ENCODE measurements at places on chromosomes 3 and 15.

GRCh38 chr15:66701422-66702034, 508 bp upstream of the SMAD6 start:
- no peak for DNase-seq

DNA sequence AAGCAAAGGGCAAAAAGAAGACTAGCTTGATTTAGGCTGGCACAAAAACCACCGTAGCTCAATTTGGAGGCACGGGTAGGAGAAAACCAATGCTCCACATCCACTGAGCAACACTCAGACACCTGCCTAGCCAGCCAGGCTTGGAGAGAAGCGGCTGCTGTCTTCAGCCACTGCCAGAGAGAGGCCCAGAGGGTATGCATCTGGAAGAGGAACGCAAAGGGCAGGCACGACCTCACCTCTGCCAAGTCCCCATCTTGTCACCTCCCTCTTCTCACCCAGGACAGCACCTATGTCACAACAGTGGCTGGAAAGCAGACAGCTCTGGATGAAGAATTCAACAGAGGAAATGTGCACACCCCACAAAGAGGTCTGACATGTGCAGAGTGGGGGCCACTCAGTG, 93.5 kb downstream of the ADAMTS17 start:
- no peak for DNase-seq

DNA sequence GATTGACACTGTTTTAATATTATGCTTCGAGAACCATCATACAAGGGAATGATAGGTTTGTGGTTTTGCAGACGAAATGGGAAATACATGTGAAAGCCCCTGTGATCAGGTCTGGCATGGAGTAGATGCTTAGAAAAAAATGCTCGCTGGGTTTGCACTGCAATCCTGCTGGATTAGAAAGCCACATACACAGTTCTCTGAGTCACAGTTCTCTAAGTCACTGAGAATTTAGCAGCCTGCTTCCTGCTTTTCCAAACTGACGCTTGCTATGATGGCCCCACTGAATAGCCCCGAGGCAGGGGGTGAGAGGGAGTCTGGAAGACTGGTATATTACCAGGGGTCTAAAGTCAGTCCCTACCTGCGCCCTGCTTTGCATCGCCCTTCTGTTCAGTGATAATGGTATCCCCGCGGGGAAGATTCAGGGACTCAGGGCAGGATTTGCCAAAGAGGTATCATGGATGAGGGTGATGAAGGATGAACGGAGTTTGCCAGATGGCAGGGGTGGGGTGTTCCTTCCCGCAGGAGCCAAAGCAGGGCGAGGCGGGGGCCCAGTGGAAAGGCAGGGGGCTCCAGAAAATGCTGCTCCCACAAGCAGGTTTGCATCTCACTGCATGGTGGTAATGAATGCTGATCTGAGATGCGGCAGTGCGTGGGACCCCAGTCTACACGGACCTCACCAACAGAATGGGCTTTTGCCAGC, 82.3 kb downstream of the IQSEC1 start:
- DNase-seq, result no peak

DNA sequence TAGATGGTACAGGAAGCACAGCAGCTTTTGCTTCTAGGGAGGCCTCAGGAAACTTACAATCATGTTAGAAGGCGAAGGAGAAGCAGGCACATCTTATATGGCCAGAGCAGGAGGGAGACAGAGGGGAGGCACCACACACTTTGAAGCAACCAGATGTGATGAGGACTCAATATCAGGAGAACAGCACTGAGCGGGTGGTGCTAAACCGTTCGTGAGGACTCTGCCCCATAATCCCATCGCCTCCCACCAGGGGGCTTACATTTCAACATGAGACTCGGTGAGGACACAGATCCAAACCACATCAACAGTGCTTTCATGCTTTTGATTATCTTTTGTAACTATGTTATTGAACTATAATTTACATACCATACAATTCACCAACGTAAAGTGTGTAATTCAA, 7.6 kb upstream of the TMEM44 start:
- DNase-seq, result no peak

DNA sequence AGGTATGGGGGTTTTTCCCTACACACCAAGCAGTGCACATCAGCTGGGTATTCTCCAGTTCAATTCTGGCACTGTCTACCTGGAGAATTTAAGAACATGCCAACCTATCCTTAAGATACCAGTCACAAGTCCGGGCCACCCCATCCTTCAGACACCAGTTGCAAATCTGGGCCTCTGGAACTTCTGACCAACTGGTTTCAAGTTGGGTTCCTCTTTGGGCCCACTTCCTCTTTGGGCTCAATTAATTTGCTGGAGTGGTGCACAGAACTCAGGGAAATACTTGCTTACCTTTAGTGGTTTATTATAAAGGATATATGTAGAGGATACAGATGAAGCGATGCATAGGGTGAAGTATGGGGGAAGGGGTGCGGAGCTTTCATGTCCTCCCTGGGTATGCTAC, 25.3 kb downstream of the GLCE start:
- DNase-seq, result no peak

- no peak for DNase-seq
Observed at GRCh38 chr3:70488816-70489215, 176.4 kb upstream of the MDFIC2 start.

GRCh38 chr3:195856410-195857084, 44.8 kb upstream of the MUC4 start:
- DNase-seq, result no peak

GRCh38 chr3:59549962-59550361, 500.1 kb upstream of the CFAP20DC start:
- no peak for DNase-seq

DNA sequence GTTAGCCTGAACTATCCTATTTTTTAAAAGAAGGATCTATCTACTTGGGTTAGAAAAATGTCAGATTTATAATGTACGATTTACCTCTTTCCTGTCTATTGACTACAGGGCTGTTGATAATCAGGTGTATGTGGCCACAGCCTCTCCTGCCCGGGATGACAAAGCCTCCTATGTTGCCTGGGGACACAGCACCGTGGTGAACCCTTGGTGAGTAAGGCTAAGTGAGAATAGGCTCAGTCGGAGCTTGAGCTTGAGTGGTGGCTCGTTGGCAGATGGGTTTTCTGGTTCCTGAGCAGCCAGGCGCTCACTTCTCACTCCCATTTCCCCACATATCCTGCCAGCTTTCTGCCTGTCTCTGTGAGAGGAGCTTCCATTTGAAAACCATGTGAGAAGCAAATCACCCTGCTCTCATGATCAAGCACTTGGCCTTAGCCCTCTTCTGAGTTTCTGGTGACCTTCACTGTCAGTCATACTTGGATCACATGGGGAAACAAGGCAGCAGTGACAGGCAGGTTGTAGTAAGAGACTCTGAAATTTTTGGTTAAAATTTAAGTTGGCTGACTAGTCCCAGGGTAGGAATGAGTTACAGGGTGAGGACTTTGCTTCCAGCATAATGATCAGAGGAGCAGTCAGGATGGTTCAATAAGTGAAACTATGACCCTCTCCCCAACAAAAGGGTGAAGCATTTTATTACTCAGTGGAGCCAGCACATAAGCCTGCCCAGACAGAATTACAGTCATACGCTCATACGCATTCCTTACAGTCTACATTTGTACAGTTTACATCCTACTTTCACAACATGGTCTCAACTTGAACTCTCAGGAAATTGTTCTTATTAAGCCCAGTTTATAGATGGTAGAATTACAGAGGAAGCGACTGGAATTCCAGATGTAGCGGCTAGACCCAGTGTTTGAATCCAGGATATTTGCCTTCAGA, 18.0 kb downstream of the NIT2 start:
- DNase-seq, result no peak

DNA sequence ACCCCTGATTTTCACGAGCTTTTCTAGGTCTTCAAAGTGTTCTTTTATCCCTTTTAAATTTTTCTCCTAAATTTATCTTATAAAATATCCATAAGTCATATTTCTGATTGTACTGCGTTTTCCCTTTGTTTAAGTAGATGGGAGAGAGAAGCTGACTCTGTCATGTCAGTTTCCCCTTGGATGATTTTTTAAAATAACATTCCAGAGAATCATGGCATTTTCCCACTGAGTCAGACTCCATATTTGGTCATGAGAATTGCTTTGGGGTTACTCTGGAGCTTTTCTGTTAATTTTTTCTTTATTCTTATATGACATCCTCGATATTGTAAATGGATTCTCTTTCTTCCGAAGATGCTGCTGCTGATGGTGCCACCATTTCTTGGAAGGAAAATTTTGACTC, 28.6 kb upstream of the UMPS start:
- no peak for DNase-seq

DNA sequence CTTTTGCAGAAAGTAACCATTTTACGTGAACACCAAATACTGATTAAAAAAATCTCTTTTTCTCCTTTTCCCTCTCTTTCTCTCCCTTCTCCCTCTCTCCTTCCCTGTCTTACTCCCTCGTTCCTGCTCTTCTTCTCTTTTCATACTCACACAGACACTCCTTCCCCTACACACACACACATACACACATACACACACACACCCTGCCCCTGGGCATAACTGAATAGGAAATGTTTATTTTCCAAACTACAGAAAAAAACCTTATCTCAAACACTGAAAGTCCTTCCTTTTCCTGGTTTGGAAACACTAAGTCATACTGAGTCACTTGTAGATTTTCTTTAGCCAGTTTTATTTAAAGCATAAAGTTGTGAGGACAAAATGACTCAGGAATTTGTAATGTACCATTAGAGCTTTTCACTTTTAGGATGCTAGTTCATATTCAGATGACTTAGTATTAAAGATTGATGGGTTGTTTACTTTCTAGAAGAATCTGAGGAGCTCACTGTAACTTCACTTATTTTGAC, 62.4 kb downstream of the MBNL1 start:
- no peak for DNase-seq

GRCh38 chr3:151112731-151113130, 27.3 kb downstream of the MED12L start:
- DNase-seq, result no peak

DNA sequence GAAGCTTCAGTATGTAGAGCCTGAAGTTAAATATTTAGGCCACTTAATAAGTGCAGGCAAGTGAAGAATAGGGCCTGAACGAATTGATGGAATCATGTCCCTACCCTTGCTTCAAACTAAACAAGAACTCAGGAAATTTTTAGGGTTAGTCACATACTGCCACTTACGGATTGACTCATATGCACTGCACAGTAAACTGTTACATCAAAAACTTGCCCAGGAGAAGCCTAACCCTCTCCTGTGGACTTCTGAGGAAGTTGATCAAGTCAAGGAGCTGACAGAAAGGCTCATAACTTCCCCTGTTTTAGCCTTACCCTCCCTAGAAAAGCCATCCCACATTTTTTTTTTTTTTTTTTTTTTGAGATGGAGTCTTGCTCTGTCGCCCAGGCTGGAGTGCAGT, 20.6 kb upstream of the KBTBD12 start:
- DNase-seq, result no peak

- no peak for DNase-seq
Observed at GRCh38 chr3:183427196-183427875, 1.1 kb downstream of the MCF2L2 start.

DNA sequence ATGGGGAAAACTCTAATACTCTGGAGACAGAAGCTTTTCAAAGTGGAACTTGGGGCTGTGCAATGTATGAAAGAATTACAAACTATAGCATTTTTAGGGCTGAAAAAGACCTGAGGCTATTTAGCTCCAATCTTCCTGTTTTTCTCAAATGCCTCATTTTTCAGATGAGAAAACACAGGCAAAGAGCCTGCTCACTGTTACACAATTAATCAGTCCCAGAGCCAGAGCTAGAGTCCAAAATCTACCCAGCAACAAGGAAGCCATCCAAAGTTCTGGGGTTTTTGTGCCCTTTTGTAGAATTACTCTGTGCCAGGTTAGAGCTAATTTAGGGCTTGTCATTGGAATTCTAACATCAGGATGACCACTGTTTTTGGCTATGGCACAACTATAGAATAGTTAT, 45.5 kb downstream of the GPR149 start:
- DNase-seq, result no peak

GRCh38 chr15:66025015-66025452, 155.7 kb downstream of the RAB11A start:
- no peak for DNase-seq

- DNase-seq, result no peak
Observed at GRCh38 chr3:78893161-78893560, 874.6 kb downstream of the ROBO1 start.

DNA sequence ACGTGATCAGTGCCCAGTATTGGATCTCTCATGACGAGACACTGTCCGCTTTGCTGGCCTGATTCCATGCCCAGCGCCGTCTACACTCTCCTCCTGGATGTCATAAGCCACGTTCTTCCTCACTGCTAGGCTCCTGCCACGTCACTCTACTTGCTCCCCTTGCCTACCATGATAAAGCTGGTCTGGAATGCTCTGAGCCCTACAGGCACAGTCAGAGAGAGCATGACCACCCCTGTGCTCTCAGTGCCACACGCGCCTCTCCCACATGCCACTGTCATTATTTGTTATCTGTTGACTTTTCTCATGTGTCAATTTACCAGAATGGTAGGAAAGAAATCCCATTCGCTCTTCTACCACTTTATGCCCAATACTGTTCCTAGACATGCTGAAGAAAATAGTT, 148.6 kb downstream of the ANO10 start:
- DNase-seq, result no peak

GRCh38 chr3:63912768-63913588, 795 bp upstream of the SCAANT1 start:
- peak; percentile 10 for DNase-seq

GRCh38 chr3:112083239-112083638, 3.0 kb upstream of the C3orf52 start:
- no peak for DNase-seq

- DNase-seq, result no peak
Observed at GRCh38 chr3:70531063-70531657, 218.7 kb upstream of the MDFIC2 start.

DNA sequence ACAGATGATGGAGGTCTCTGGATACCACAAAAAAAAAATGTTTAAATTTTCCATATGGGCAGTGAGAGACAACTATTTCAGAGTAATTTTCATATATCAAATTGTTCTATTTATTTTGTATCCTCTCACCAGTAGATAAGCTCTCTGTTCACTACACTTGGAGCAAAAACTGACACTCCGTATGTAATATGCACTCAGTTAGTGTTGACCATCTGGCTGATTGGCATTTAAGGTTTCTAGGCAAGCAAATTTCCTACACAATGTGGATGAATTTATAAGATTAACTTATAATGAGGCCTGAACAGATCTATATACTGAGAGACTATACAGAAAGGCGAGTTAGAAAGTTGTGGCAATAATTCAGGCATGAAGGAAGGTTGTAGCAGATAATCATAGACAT, 836.5 kb upstream of the SEMA6D start:
- no peak for DNase-seq

GRCh38 chr15:72940229-72940622, 112.0 kb upstream of the NEO1 start:
- no peak for DNase-seq

All from activated CD4-positive, CD25-positive, alpha-beta regulatory T cell treated with anti-CD3 and anti-CD28 coated beads, Interleukin-2, amount 50 U/mL, for 16 hours (primary cell).